ENCODE measurements at places on chromosomes 12 and 14.
A peak's percentile ranks its signal among the peaks of the same experiment; 100 is the strongest.

- DNase-seq: no peak
Observed at GRCh38 chr14:20343862-20344220, 406 bp downstream of the PARP2 start.

- DNase-seq: no peak
Observed at GRCh38 chr14:97056086-97056485, 258.9 kb downstream of the VRK1 start.

DNA sequence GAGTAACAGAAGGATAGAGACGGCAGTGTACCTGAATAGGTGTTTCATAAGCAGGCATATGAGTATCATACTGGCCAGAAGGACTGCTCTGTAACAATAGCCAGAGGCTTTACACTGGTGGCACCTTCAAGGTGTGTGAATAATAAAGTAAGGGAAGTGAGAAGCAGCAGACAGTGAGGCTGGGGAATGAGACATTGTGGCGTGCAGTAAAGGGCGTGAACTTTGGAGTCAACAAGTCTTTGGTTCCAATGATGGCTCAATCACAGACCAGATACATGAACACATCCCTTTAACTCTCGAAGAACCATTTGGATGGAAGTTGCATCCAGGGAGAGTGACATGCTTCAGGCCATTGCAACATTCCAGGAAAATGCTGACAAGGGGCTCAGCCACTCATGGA lies 32.0 kb upstream of the CCND2 start:
- DNase-seq: peak; percentile 28

DNA sequence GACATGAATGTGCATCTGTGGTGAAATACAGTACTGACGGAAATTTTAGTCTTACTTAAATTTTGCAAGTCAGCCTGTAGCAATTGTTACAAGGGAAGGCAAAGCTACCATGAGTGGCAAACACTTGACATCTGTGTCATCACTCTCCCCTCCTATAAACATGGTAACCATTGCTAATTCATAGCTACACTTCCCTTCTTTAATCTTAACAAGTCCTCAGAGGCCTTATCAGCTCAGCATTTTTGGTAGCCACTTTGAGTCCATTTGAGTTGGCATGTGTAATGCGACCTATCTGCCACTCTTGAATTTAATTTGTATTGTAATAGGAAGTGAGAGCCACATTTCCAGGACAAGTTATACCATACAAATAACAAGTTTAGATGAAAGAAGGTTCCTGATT lies 218.1 kb downstream of the RMST start:
- DNase-seq: no peak

DNA sequence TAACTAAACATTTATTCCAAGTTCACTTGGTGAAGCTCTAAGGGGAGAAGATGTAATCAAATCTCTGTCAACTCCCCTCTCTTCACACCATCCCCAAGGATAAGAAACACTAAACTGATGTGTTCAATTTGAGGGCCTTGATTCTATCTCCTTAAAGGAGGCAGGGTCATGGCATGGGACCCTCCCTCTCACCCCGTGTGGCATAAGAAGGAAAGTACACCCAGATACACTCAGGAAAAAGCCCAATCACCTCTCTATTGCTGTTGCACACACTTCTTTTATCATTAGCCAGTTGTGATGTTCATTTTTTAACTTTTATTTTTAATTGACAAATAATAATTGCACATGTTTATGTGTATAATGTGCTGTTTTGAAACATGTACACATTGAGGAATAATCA lies 35.1 kb downstream of the WASHC3 start:
- DNase-seq: no peak

Measured in H1 (cell line).